ENCODE measurements at places on chromosomes 16 and 17.

DNA sequence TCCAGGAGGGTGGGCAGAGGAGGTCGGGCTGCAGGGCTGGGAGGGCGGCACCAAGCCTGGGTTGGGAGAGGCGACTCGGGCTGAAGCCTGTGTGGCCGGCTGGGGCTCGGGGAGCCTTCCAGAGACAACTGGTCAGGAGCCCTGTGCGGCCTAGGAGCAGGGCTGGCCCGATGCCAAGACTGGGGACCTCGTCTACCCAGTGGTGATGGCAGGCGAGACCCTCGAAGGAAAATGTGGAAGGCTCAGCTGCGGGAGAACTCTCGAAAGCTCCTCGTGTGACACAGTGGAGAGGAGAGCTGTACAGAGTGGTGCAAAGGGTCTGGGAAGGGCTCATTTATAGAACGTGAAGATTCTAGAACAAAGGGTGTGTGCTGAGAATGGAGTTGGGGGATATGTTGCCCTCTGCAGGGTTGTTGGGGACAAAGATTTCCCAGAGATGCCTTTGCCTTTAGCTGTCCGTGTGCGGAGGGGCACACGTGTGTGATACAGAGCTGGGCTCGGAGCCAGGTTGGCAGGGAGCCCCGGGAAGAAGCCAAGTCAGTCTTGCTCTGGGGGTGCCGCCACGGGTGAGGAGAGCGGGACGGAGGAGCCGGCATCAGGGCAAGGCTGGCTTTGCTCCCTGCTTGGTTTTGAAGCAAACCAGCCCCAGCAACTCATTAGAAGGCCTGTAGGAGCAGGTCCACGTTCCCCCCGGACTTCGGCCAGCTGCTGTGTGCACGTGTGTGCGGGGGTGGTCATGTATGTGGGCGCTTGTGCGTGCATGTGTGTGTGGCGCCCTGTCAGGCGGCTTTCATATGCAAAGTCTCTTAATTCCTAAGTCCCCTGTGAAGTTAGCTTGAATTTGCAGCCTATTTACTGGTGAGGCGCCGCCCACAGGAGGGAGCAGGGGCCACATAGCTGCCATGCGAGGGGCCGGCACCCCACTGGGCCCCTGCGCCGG, 132.4 kb upstream of the CHMP6 start:
- DNase-seq = no peak

GRCh38 chr16:23842137-23842600, 6.4 kb downstream of the PRKCB start:
- no peak for DNase-seq

DNA sequence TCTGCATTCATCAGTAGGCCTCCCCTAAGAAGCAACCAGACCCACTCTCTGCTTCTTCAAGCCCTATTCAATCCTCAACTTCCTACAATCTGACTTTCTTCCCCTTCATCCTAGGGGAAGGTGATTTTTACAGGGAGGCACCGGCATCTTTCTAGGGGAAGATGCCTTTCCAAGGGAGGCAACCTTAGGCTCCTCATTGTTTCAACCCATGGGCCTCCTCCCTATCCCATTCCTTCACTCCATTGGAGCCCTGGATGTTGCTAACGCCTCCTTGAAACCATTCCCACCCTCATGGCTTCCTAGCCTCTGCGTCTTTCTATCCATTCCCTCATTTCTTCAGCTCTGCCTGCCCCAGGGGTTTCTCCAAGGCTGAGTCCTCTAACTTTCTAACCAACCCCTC, 2.7 kb upstream of the CUEDC1 start:
- DNase-seq = no peak

DNA sequence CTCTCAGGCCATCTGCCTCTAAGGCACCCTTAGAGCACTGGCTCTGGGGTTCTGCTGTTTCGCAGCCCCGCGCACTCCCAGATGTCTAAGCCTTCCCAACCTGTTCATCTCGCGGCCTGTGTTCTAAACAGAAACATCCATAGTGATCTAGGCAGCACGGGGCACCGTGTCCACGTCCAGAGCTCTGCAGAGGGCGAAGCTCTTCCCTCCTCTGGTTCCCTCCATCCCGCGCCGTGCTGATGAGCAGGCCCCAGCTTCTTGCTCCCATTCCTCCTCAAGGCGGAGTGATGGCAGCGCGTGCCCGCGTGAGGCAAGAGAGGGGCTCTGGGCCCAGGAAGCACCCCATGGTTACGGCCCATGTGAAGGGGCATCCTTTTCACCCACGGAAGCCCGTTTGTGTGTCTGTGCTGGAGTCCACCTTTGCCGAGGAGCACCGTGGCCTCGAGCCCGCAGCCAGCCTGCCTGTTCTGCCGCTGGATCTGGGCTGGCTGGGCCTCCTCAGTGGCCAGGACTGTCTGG, 3.6 kb downstream of the SPIRE2 start:
- DNase-seq = no peak

- DNase-seq = no peak
Measured at GRCh38 chr17:76565728-76566612, 19.7 kb downstream of the ST6GALNAC2 start.
